ENCODE measurements at places on chromosomes 5 and 9.

GRCh38 chr5:140642718-140643117 lies 3.5 kb downstream of the TMCO6 start:
- peaks cover 29% of the 10 kb centered on the region for H3K4me1 ChIP-seq
- H3K36me3 ChIP-seq, result no peaks in the 10 kb centered on the region
- DNase-seq, result peak; percentile 35
- H3K27ac ChIP-seq, result no peak overlapping the region

- H3K4me3 ChIP-seq, result no peak overlapping the region
- H3K36me3 ChIP-seq, result no peaks in the 10 kb centered on the region
- no peak for DNase-seq
- no peaks in the 10 kb centered on the region for H3K27me3 ChIP-seq
- peaks cover 16% of the 10 kb centered on the region for H3K4me1 ChIP-seq
Measured at GRCh38 chr9:100600521-100601079, 22.7 kb downstream of the CAVIN4 start.

- H3K27me3 ChIP-seq, result no peaks in the 10 kb centered on the region
- H3K4me1 ChIP-seq, result no peaks in the 10 kb centered on the region
- H3K4me3 ChIP-seq, result no peak overlapping the region
- no peak overlapping the region for H3K27ac ChIP-seq
Measured at GRCh38 chr5:128303593-128303992, 220.0 kb downstream of the SLC12A2 start.

- no peaks in the 10 kb centered on the region for H3K36me3 ChIP-seq
- H3K4me3 ChIP-seq, result no peak overlapping the region
- H3K27ac ChIP-seq, result no peak overlapping the region
- DNase-seq, result no peak
Measured at GRCh38 chr5:165460911-165461310, 1955.5 kb downstream of the MAT2B start.

DNA sequence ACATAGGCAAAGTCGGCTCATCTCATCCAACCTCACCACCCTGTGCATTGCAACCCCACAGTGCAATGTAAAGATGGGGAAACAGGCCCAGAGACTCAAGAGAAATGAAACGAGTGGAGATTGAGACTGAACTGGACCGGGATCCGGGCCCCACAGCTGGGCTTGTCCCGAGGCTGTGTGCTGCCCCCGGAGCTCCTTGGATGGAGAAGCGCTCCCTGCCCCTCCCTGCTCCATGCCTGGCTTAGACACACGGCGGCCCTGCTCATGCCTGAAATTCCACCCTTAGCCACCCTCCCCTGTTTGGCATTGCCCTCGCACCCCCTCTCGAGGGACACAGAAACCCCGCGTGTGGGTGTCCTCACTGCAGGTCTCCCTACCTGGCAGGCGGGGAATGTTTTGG lies 27.2 kb upstream of the FCN1 start:
- no peaks in the 10 kb centered on the region for H3K36me3 ChIP-seq
- H3K27ac ChIP-seq, result no peak overlapping the region
- no peak for DNase-seq
- H3K4me3 ChIP-seq, result no peak overlapping the region
- no peaks in the 10 kb centered on the region for H3K4me1 ChIP-seq

DNA sequence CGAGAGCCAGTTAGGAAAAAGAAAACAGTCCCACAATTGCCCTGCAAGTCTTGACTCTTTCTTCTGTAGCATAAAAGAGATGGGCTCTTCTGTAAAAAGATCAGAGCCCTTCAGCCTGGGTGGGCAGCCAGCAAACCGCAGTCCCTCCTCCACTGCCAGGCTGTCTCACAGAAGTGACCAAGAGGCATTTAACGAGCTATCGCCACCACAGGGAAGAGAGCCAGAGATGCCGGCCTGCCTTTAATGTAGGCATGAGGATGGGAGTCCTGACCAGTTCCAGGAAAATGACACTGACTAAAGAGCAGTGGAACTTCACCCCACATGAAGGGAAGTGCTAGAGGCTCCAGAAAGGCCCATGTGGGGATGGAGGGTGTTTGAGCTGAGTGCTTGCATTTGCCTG lies 264.6 kb downstream of the NDUFS4 start:
- H3K36me3 ChIP-seq, result no peaks in the 10 kb centered on the region
- H3K27ac ChIP-seq, result no peak overlapping the region
- no peaks in the 10 kb centered on the region for H3K27me3 ChIP-seq
- H3K4me3 ChIP-seq, result no peak overlapping the region

- no peaks in the 10 kb centered on the region for H3K27me3 ChIP-seq
- H3K4me1 ChIP-seq, result no peaks in the 10 kb centered on the region
- H3K4me3 ChIP-seq, result no peak overlapping the region
- H3K27ac ChIP-seq, result no peak overlapping the region
Measured at GRCh38 chr5:74853256-74853655, 12.9 kb downstream of the FAM169A start.

DNA sequence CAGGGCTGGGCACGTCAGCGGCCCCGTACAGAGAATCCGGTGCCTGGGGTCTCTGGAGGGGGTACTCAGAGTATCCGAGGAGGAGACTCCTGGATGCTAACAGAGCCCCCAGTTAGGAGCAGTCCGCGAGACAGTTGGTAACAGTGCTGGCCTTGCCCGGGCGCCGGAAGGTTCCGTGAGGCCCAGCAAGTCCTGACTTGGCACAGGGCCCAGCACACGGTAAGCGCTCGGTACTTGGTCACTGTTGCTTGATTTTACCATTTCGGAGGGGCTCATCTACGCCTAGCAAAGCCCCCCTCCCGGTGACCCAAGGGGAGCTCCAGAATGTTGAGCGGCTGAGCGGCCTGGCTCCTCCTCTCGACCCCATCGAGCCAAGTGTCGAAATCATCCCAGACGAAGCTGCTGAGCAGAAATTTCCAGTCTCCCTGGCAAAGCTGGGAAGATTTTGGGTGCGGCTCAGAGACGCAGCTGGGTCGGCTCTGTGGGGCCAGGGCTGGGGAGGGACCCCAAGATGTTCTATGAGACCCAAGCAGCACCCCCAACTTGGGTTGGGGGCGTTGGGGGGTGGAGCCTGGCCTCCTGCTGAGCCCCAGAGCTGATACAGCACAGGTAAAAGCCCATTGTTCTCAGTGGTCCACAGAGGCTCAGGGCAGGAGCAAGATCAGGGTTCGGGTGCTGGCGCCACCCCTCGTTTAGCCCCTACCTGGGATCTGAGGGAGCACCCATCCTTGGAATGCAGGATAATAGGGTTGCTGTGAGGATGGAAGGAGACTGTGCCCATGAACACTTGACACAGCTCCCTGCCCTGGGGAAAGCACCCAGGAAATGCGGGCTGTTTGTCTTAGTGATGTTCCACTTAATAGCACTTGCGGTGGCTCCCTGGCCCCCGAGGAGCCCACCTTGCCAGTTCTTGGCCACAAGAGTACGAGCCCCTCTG lies 137.2 kb downstream of the C9orf50 start:
- no peak overlapping the region for H3K4me3 ChIP-seq
- H3K27ac ChIP-seq, result no peak overlapping the region
- no peaks in the 10 kb centered on the region for H3K27me3 ChIP-seq
- no peaks in the 10 kb centered on the region for H3K4me1 ChIP-seq

DNA sequence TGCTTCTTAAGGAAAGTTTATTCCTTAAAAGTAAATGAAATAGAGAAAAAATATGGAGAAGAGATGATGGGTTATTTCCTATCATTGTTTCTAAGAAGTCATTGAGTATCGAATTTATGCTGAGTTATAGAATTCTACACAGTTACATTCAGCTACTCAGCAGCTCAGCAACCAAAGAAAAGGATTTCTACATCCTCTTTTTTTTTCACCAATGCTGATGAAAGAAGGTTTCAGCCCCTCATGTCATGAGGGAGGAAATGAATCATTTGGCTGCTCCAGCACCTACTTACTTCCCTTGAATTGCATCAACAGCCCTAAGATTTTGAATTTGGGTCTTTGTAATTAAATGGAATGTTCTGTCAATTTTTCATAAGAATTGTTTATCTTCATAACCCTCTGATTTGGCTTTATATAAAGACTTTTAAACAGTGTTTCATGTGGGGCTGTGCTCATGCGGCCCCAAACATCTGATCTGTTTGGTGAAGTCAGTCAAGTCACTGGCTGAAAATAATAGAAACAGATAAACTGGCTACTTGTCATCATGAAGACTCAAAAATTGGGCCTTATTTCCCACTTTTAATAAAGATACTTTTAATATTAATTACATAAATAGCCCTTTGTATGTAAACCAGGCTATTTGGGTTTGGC lies 18.5 kb upstream of the SNX2 start:
- DNase-seq, result no peak
- H3K27ac ChIP-seq, result no peak overlapping the region
- no peaks in the 10 kb centered on the region for H3K4me1 ChIP-seq
- no peaks in the 10 kb centered on the region for H3K27me3 ChIP-seq

Data from Karpas-422 (cell line).